Esophagus mucosa (tissue), 1 donor: ENCODE measurements at places on chromosomes 11 and 22. TPM values are rescaled to one million over a fixed set of nuclear protein-coding genes. Genes with fewer than 3 reads are reported as not detected.

DNA sequence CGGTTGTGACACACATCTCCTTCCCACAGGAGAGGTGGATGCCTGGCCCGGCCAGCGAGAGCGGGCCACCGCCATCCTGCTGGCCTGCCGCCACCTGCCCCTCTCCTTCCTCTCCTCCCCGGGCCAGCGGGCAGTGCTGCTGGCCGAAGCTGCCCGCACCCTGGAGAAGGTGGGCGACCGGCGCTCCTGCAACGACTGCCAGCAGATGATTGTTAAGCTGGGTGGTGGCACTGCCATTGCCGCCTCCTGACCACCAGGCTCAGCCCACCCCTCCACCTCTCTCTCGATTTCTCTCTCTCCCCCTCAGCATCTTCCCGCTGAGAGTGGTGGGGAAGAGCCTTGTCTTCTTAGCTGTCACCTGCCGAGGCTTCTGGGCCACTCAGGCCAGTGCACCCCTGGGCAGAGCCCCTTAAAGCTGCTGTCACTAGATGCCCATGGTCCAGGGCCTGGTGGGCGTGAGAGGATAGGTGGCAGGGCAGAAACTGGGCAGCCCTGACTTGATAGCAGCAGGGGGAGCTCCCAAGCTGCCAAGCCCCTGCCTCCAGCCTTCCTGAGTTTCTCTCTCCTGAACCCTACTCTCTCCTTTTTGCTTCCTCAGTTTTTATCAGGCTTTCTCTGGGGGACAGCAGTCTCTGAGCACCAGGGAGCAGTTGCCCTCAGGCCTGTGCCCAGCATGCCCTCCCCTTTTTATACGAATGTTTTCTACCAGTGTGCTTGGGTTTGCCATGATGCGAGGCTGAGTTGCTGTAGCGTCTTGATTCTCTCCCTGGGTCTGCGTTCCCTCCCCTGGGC lies 9.3 kb downstream of the SHISA8 start:
- no peak for ATAC-seq

MOV10L1 gene
- 0.12 TPM for total RNA-seq

IGSF9B gene
- total RNA-seq, result 1.5 TPM

- no peak for ATAC-seq
These were observed 11.1 kb upstream of the LARGE1 start for GRCh38 chr22:33931406-33931805.
